ENCODE measurements at places on chromosomes 3 and 15.

DNA sequence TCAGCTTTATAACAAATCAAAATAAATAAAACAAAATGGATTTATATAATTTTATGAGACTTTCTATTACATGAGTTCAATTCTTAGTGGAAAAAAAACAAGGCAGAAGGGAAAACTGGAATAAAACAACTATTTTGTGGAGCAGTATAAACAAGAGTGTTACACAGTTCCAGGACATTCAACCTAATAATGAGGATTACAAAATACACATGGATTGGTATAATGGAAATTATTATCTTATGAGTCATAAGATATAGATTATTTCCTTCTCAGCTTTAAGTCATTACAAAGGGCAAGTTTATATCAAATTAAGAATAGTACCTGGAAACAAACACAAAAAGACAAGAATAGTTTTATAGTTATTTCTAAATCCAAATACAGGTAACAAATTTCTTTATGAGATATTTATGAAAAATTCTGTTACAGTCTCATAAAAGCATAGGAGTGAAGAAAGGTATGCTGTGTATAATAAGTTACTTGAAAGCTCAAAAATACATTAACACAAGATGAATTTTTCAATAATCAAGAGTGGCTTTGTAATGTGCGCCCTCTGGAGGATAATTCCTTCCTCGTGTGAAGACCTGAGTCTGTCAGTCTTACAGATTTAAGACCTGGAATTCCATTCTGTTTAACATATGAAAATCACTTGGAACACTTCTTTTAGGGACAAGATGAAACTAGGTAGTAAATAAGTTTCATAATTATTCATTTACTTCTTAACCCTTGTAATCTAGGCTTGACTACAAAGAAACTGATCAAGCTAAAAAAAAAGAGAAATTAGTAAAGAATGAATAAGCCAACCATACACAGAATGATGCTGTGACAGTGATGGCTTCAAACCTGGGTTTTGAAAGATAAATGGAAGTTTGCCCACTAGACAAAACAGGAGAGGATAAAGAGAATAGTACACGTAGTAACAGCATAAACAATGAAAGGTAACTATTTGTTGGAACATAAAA lies 9.5 kb downstream of the COPS2 start:
- no peak for DNase-seq

GRCh38 chr3:29348316-29348715 lies 67.4 kb downstream of the RBMS3 start:
- no peak for DNase-seq

DNA sequence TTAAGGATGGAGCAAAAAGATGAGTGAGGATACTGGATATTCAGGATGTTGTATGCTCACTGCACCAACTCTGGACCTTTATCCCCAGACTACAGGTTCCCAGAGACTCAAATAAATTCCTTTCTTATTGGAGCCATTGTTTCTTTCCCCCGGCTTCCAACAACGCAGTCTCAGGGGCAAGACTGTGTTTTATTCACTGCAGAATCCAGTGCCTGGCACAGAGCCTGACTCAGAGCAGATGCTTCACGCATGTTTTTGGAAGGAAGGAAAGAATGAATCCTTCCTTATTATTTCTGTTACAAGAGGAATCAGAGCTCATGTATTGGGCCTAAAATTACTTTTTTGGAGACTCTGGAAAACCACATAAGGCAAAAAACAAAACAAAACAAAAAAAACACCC lies 96.0 kb upstream of the VGLL4 start:
- no peak for DNase-seq

GRCh38 chr3:134900482-134900881 lies 105.4 kb downstream of the EPHB1 start:
- DNase-seq: no peak

DNA sequence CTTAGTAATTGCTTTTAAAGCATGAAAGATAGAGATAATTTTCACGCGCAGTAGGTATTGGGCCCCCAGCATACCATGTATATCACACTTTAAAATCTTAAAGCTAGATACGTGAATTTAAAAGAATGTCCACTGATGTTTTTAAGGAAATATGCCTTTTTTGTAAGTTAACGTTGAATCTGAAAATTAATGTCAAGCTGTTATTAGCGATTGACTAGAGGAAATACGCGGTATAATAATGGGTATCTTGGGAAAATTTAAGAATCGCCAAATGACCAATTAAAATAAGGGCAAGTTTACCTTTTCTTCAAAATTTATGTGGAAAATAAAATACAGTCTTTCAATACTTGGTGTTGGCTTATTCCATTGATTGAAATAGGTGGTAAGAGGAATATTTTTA lies 13.3 kb upstream of the CHD2 start:
- DNase-seq: no peak

- no peak for DNase-seq
Observed at GRCh38 chr3:5035113-5035512, 55.9 kb downstream of the BHLHE40 start.

GRCh38 chr3:70433091-70433490 lies 120.7 kb upstream of the MDFIC2 start:
- DNase-seq: no peak

GRCh38 chr3:128619146-128619890 lies 31.3 kb downstream of the RPN1 start:
- no peak for DNase-seq

Data from activated CD8-positive, alpha-beta memory T cell treated with anti-CD3 and anti-CD28 coated beads for 1 hour (primary cell).